HCT116 (cell line): ENCODE measurements at places on chromosomes 12 and 14. TPM values are rescaled to one million over a fixed set of nuclear protein-coding genes. Genes with fewer than 3 reads are reported as not detected.

DNA sequence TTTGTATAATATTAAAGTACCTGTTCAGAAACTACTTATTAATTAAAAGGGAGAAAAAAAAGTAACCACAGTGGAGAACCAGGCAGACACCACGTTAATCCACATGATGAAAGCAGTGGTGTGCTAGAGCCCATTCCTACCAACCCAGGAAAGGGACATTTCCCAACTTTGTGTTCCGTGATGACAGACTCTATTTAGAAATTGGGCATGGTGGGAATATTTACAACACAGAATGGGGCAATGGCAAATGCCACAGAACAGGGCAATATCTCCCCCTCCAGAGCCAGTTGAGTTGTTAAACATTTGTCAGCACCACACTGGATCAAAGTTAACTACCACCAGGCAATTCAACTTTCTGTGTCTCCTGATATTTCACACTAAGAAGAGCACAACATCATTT lies 1.2 kb upstream of the HIGD1C start:
- no peak overlapping the region for H3K4me3 ChIP-seq
- H3K36me3 ChIP-seq, result no peaks in the 10 kb centered on the region
- no peak overlapping the region for H3K27ac ChIP-seq
- DNase-seq, result no peak
- H3K27me3 ChIP-seq, result no peaks in the 10 kb centered on the region

GRCh38 chr14:20802341-20803084 lies at the start of gene RNASE1:
Gene RNASE1, minus strand, starts transcription at chr14:20802844. Its CDS starts 776 bp downstream, at chr14:20802068.
- no peaks in the 10 kb centered on the region for H3K36me3 ChIP-seq
- no peak within 1 kb of the TSS for H3K4me3 ChIP-seq
- no peak within 1 kb of the TSS for H3K27ac ChIP-seq
- H3K4me1 ChIP-seq, result no peaks in the 10 kb centered on the region
- DNase-seq, result no peak
- H3K27me3 ChIP-seq, result no peaks in the 10 kb centered on the region

DNA sequence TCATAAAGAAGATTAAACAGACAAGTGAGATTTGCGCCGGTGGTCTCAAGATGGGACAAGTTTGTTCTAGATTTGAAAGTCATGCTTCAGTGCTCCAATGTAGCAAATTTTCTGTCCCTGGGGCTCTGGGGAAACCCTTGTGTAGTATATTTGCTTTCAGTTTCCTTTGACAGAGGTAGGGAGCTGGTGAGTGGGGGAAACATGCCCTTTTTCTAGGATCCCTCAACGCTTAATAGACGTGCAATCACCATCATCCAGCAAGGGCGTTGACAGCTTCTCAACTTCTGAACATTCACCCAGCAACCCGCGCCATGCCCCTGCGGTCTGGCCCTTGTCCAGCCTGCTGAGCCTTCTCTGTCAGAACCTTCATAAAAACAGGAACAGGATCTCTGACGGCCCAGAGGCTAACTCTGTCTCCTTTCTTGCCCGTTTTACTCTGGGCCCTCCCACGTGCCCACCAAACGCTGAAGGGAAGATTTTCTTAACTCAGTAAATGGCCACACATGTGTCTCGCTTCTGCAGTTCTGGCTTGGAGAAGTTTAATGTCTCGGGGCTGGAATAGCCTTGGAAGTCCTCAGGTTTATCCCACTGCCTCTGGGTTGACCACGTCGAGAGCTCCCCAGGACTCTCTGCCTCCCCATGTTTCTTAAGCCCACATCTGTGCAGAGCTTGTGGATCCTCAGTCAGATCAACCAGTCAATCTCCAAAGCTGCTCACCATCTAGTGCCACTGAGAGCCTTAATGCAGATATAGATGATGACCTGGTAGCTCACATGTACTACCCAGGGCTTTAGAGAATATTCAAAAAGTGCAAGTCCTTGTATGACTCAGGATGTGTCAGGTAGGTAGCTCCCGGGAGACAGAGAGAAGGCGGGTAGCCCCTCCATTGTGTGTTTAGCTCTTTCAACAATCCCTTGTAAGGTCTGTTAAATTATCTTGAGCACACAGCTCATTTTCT lies 58.1 kb upstream of the CCND2 start:
- H3K36me3 ChIP-seq, result no peaks in the 10 kb centered on the region
- H3K27me3 ChIP-seq, result peaks cover 75% of the 10 kb centered on the region
- no peak for DNase-seq
- H3K4me1 ChIP-seq, result no peaks in the 10 kb centered on the region
- H3K4me3 ChIP-seq, result no peak overlapping the region
- H3K27ac ChIP-seq, result no peak overlapping the region

GRCh38 chr14:93220509-93220908 lies 13.5 kb downstream of the UBR7 start:
- DNase-seq, result no peak
- no peaks in the 10 kb centered on the region for H3K27me3 ChIP-seq
- H3K4me3 ChIP-seq, result no peak overlapping the region
- no peaks in the 10 kb centered on the region for H3K4me1 ChIP-seq
- no peak overlapping the region for H3K27ac ChIP-seq
- H3K36me3 ChIP-seq, result peaks cover 26% of the 10 kb centered on the region

DNA sequence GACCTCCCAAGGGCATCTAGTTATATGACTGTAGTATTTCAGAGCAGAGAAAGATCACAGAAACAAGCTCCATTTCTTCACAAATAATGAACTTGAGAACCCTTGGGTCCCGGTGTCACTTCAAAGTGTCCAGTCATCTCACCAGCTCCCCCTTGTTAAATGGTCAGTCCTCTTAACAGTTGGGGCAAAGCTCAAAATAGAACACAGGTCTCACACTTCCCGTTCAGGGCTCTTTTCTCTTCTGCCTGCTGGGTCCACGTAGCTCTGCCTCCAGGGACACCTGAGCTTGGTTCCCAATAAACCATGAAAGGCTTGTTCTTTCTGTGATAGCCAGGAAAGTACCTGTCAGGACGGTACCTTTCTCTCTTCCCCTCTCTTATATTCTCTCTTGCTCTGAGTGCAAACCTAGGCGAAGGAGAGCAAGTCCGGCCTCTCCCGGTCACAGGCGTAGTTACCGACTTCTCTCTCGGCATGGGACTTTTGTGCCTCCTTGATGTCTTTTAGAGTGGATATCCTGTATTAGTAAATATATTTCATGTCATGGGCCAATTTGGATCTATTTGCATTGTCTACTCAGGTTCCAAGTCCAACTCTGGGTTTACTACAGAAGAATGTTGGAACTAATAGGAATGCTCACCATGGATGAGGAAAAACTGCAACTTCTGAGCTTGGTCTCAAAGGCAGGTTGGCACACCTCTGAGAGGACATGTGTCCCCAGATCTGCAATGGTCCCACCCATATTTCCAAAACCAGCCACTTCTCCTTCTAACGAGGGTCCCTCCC lies 118.8 kb upstream of the PARP11 start:
- H3K36me3 ChIP-seq, result no peaks in the 10 kb centered on the region
- peaks cover 46% of the 10 kb centered on the region for H3K27me3 ChIP-seq

DNA sequence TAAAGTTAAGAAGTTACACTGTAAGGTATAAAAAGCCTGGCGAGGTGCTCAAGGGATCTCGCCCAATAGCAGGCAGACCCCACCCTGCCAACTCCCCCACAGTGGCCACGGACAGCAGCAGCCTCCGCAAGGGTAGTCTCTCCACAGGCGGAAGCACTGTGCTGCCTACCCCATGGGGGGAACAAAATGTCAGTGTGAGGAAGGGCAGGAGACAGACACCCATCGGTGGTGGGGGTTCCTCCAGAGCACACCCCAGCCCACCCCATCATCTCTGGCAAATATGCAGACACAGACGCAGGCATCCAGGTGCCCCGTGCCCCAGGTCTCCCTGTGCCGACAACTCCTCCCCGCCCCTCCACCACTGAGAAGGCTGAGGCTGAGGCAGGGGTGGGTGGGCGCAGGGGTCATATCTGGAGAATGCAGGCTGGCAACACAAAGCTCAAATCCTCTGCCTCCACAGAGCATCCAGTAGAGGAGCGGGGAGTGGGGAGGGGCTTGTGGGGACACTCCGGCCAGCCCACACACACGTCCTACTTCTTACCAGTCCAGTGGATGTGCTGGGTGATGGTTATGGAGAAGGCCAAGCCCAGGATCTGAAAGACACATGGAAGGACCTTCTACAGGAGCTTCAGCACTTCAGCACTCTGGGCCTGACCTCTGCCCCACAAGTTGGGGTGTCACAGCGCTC lies 68.3 kb upstream of the DDX11 start:
- no peak overlapping the region for H3K4me3 ChIP-seq
- no peak for DNase-seq
- H3K36me3 ChIP-seq, result no peaks in the 10 kb centered on the region
- H3K4me1 ChIP-seq, result peaks cover 23% of the 10 kb centered on the region
- peak overlapping the region; percentile 26 for H3K27ac ChIP-seq

DNA sequence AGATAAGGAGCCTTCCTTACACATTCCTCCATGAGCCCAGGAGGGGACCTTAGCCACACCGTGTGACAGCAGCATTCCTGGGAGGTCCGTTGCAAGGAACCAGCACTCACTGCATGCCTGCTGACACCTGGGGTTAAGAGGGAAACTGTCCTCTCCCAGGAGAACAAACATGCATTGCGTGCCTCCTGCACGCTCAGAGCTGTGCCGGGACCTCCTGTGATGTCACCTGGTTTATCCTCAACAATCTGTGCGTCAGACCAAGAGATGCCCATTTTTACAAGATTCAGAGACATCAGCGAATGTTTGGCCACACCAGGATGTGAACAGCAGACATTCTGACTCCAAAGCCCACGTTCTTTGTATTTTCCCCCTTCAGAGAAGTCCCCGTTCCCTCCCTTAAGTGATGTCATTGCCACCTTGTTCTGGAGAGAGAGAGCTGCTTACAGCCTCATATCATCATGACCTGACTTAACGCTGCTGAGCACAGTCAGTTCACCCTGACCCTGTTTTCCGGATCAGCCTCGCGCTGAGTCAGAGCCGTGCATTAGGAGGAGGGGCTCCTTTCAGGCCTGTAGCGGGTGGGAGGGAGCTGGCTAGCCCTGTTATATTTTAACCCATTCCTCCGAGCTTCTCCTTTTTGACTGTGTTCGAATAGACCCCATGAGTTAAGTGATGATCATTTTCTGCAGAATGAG lies 36.2 kb downstream of the TMEM120B start:
- no peaks in the 10 kb centered on the region for H3K4me1 ChIP-seq
- no peak overlapping the region; the same call in 1 of the 2 replicates for H3K27ac ChIP-seq
- H3K4me3 ChIP-seq, result no peak overlapping the region
- no peaks in the 10 kb centered on the region for H3K27me3 ChIP-seq
- no peak for DNase-seq

DNA sequence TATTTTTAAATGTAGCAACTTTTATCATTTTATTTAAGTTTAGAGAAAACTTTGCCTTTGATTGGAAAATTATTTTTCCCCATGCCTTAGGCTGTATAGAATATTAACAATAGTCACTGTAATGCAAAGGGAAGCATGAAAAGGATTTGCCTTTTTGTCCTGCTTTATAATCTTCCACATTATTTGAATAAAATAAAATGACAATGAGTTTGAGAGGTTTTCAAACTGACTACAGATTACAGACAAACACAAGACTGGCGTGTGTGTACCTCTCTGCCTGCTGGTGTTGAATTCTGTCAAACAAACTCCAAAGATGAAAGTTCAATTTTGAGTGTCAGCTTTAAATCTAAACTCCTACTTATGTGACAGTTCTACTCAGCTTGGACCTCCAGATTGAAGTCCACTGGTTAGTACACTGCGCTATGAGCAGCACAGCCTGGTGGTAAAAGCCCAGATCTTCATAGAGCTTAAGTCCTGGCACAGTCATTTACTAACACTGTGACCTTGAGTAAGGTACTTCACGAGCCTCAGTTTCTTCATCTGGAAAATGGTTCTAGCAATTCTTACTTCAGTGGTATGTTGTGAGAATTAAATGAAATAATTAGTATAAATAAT lies 98.3 kb upstream of the CPNE8 start:
- no peak for DNase-seq
- no peak overlapping the region for H3K27ac ChIP-seq
- H3K4me1 ChIP-seq, result no peaks in the 10 kb centered on the region
- H3K4me3 ChIP-seq, result no peak overlapping the region
- no peaks in the 10 kb centered on the region for H3K36me3 ChIP-seq
- H3K27me3 ChIP-seq, result no peaks in the 10 kb centered on the region

DNA sequence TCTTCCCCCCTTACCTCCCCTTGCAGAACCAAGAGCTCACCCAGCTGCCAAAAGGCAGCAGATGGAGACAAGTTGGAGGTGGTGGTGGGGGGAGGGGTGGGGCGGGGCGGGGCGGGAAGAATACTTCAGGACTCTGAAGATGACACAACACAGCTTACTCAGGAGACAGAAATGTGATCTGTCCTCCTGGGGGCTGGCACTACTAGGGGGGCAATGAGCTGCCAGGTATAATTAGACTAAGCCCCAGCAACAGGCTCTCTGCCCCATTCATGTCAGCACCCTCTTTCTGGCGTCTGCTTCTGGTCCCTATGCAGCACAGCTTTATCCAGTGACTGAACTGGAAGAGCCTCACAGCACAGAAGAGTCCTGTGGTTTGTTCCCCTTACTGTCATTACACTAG lies 407.0 kb downstream of the MED13L start:
- no peak overlapping the region for H3K27ac ChIP-seq
- no peaks in the 10 kb centered on the region for H3K27me3 ChIP-seq
- DNase-seq, result no peak

DNA sequence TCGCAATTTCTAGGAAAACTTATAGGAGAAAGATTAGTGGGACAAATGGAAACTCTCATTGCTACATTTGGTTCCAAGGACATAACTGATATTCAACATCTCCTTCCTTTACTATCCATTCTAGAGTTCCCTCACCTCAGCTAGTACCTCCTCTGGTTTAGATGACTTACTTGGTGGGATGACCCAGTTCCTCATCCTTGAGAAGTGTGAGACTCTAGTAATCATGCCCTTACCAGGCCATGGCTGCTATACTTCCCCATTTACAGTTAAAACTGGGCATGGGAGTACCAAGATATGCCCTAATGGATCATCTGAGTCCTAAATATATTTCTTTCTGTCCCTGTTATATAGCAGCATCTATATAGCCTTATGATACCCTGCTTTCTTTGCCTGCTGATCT lies 58.1 kb downstream of the IFT81 start:
- H3K36me3 ChIP-seq, result no peaks in the 10 kb centered on the region; the same call in 1 of the 2 replicates
- no peak for DNase-seq
- H3K4me1 ChIP-seq, result no peaks in the 10 kb centered on the region

DNA sequence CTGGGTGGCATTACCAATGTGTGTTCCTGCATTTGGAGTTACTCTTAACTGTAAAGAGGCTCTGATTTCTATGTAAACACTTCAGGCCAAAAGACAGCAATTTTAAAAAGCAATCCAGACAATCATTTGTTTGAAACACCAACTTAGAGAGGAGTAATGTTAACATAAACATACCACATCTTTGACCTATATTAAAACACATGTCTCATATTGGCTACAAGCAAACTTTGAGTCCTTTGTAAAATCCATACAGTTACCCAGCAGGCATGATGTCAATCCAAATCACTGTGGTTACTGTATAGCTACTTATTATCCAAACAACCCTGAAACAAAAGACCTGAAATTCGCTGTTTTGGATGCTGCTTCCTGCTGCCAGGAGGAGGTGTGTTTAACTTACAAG lies 7.5 kb upstream of the G2E3 start:
- H3K4me3 ChIP-seq, result no peak overlapping the region
- no peaks in the 10 kb centered on the region for H3K36me3 ChIP-seq
- H3K4me1 ChIP-seq, result no peaks in the 10 kb centered on the region
- H3K27ac ChIP-seq, result no peak overlapping the region
- H3K27me3 ChIP-seq, result no peaks in the 10 kb centered on the region

The MFAP5 gene
- total RNA-seq, result not detected

The P2RX2 gene
- not detected for total RNA-seq

The CMKLR1 gene
- total RNA-seq, result 0.15 TPM

The RNF31 gene
- total RNA-seq, result 78.0 TPM

The SLCO1C1 gene
- not detected for total RNA-seq

The ZFHX2 gene
- total RNA-seq, result 3.6 TPM
